Dorsolateral prefrontal cortex (tissue), 122 donors: ENCODE measurements at places on chromosomes 4 and X. TPM values are rescaled to one million over a fixed set of nuclear protein-coding genes. Genes with fewer than 3 reads are reported as not detected.

Gene AFM
- not detected for total RNA-seq

GRCh38 chrX:118679290-118679689 lies 48.1 kb upstream of the IL13RA1 start:
- DNase-seq = no peak

GRCh38 chrX:39117101-39117500 lies 315.8 kb downstream of the MID1IP1 start:
- no peak for DNase-seq

- no peak for DNase-seq
Measured at GRCh38 chr4:15610855-15611254, 44.3 kb downstream of the FBXL5 start.

DNA sequence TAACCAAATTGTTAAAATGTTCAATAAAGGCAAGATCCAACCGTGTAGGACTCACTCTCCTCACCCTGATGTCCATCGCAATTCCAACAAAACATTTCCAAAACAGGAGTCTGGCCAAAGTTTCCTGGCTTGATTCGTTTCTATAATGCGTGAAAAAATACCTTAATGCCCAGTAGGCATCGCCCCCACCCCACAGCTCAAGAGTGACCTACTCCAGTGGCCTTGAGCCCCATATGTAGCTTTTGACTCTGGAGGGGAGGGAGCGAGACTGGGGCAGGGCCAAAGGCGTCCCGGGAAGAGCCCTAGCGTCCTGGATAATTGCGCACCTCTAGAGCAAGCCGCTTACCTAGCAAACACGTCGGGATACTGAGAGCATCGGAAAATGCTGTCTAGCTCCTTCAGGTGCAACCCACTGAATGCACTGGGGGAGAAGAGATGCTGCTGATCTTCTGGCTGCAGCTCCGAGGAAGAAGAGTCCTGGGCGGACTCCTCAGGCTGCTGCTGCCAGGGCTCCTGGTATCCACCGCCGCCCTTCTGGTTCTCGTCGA lies 55.6 kb upstream of the NKAP start:
- no peak for DNase-seq

- no peak for DNase-seq
Measured at GRCh38 chr4:797066-797465, 28.9 kb downstream of the CPLX1 start.

DNA sequence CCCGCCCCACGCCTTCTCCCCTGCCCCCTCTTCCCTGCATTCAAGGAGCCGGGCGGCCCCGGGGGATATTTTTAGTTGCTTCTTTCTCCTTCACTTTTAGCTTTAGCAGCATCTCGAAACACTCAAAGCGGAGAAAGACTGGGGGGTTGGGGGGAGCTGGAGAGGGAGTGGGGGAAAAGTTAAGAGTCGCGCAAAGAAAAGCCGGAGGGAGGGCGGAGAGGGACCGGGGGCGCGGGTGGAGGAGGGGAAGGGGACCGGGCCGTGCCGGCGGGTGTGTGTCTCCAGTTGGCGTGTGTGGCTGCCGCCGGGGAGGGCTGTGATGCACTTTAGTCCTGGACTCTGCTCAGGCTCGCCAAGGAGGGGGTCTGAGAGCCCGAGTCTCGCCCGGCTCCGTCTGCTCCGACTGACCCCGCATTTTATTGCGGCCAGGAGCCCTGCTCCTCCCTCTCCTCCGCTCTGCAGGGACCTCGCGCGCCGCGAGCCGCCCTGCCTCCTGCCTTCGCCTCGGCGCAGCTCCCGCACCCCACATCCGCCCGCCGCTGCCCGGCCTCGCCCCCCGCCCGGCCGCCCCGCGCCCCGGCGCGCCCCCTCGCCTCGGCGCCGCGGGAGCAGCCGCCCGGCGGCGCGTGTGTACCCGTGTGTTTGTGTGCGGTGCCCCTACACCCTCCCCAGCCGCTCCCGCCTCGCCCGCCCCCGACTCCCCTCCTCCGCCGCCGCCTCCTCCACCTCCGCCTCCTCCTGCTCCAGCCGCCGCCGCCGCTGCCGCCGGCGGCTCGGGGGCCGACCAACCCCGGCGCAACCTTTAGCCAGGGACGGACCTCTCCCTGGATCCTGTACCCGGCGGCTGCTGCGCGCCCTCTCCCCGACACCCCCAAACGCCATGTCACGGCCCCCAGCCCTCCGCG lies 1.4 kb downstream of the ZNF827 start:
- DNase-seq = peak; percentile 57

DNA sequence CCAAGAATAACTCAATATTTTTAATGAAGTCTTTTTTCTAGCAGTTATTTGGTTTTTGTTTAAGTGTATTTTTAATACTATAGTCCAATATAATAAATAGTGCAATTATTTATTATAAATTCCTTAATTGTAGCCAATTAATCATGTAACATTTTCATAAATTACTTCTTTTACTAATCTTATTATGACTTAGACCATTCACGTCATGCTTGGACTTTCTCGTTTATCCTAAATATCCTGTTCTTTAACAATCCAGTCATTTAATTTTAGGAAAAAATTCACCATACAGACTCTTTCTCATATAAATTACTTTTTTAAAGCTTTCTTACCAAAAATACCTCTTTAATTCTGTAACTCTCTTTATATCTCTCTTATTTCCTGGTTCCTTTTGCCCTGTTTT lies 350.1 kb downstream of the AR start:
- DNase-seq = no peak

Gene CSAG2
- total RNA-seq = not detected

GRCh38 chr4:77035153-77035552 lies 40.6 kb downstream of the CCNI start:
- DNase-seq = no peak

DNA sequence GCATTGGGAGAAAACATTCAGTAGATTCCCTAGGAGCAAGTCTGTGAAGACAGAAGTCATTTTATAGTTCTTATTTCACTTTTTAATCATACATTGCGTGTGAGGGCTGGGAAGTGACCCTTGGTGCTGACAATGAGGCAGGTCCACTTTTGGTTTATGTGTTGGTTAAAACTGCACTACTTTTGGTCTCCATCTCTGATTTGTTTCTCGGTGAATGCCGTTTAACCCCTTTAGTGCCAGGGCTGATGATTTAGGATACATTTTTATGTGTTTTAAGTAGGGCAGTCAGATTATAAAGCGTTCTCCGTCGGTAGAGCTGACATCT lies 110.4 kb downstream of the AFF1 start:
- DNase-seq = no peak

- no peak for DNase-seq
Measured at GRCh38 chr4:1998296-1998695, 10.5 kb downstream of the NELFA start.

DNA sequence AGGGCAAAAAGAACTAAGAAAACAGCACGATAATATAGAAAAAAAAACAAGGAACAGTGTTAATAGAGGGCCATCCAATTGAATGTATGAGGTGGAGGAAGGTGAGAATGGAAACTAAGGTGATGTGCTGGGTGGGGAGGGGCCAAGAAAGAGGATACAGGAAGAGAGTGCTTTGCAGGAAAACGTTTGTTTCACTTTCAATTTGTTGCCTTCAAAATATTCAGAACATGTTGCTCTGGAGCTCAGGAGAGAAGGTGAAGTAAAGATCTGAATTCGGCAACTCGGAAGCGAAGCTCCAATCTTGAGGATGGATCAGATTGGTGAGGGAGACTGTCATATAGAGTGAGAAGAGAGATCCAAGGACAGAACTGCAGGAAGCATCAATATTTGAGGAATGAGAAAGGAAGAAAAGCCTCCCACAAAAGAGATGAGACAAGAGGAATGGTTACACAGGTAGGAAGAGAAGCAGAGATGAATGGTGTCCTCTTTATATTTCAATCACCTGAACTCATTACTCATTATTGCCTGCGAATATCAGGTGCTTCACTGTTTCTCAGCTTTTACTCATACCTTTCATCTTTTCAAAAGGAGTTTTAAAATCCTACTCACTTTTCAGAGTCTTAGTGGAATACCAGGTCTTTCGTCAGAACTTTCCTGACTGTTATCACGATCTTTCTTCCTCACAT lies 14.7 kb upstream of the SEC24D start:
- no peak for DNase-seq

Gene DMD
- total RNA-seq = 56.3 TPM

GRCh38 chr4:95013236-95013635 lies 255.5 kb downstream of the BMPR1B start:
- DNase-seq = no peak

Gene ALAS2
- total RNA-seq = 3.0 TPM

- DNase-seq = no peak
Measured at GRCh38 chr4:10115797-10116568, 616 bp downstream of the WDR1 start.

- no peak for DNase-seq
Measured at GRCh38 chr4:143076723-143077122, 108.0 kb upstream of the USP38 start.
